Activated naive CD8-positive, alpha-beta T cell treated with anti-CD3 and anti-CD28 coated beads for 36 hours (primary cell): ENCODE measurements at places on chromosomes 1 and 21. TPM values are rescaled to one million over a fixed set of nuclear protein-coding genes. Genes with fewer than 3 reads are reported as not detected.

DNA sequence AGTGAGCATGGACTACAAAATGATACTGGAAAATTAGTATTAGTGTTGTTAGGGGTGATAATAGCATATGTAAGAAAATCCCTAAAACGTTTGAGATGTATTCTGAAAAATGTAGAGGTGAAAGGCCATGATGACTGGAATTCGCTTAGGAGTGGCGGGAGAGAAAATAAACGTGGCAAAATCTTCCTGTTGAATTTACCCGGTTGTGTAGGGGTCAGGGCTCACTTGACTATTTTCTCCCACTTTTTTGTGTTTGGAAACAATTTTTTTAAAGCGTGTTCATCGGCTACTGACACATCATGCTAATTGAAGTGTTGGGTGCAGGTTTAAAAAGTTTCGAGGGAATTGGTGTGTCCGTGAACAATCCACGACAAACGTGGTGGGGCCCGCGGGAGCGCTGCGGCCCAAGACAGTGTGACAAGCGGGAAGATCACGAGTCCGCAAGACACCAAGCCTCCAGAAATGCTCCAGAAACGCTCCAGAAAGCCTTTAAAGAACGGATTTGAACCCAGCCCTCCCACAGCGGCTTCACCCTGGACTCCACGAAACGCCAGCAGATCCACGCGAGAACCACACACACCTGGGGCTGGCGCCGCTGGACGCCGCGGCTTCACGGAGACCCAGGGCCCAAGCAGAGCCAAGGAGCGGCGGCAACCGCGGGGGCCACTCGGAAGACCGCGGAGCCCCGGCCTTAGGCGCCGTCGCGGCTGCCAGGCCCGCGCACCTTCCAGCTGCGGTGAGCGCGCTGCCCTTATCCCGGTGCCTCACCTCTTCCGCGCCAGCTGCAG lies 573 bp downstream of the PSMG1 start:
- DNase-seq: no peak
- H3K27ac ChIP-seq: peak overlapping the region; percentile 98
- no peaks in the 10 kb centered on the region for H3K27me3 ChIP-seq
- H3K4me1 ChIP-seq: peaks cover 54% of the 10 kb centered on the region

DNA sequence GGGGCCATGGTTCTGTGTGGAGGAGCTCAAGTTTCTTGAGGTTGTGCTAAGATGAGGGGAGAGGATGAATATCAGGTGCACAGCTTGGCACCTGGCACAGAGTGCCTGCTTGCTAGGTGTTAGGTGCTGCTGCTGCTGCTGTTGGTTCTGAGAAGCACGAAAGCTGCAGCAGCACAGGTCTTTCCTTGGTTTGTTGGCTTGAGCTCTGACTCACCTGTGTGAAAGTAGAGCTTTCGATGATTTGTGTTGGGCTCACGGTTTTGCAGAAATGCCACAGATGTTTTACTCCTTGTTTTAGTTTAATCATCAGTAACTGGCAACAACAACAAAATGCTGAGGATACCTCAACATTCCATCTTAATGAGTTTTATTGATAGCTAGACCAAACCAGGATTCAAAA lies 221.6 kb downstream of the BRINP2 start:
- DNase-seq: no peak
- H3K27me3 ChIP-seq: peaks cover 4% of the 10 kb centered on the region
- H3K27ac ChIP-seq: no peak overlapping the region

DNA sequence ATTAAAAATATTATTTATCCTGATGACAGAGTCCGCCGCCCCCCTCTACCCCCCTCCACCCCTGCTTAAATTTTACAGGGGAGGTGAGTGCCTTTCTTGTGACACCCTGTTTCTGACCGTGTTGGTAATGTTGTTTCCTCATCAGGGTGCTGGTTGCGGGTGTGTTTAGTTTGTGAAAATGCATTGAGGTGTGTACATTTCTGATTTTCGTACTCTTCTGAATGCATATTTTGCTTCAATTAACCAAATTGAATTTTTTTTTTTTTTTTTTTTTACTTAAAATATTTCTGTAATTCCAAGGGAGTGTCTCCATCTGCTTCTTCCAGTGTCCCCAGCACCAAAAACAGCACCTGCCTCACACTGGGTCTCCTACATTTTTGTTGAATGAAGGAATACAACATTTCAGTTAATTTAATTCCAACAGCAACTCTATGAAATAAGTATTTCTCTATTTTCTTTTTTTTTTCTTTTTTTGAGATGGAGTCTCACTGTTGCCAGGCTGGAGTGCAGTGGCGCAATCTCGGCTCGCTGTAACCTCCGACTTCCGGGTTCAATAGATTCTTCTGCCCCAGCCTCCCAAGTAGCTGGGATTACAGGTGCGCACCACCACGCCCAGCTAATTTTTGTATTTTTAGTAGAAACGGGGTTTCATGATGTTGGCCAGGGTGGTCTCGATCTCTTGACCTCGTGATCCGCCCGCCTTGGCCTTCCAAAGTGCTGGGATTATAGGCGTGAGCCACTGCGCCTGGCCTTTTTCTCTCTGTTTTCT lies 5.6 kb upstream of the SLC2A1 start:
- H3K27ac ChIP-seq: no peak overlapping the region
- no peaks in the 10 kb centered on the region for H3K27me3 ChIP-seq
- H3K36me3 ChIP-seq: no peaks in the 10 kb centered on the region
- DNase-seq: no peak

DNA sequence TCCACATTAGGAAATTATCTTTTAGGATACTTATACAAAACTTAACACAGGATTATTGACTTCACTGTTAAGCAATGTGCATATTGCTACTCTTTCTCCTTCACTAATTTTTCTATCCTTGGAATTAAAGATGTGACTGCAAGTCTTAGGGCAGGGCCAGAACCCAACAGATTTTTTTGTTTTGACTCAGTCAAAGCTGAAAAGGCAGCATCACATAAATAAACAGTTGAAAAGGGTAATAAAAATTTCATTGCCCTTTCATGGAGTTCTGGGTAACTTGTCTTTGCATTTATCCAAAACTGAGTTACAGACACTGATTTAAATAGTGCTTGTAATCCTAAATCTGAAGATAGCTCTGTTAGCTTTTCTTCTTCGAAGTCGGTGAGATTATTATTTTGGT lies 1.9 kb upstream of the TMEM35B start:
- H3K36me3 ChIP-seq: peaks cover 15% of the 10 kb centered on the region
- peaks cover 35% of the 10 kb centered on the region for H3K4me1 ChIP-seq
- no peak overlapping the region for H3K4me3 ChIP-seq
- H3K27ac ChIP-seq: no peak overlapping the region
- H3K27me3 ChIP-seq: no peaks in the 10 kb centered on the region

GRCh38 chr1:243855616-243856318 lies 5.7 kb upstream of the AKT3 start:
- no peak overlapping the region for H3K4me3 ChIP-seq
- DNase-seq: no peak
- H3K36me3 ChIP-seq: peaks cover 2% of the 10 kb centered on the region
- peaks cover 26% of the 10 kb centered on the region for H3K27me3 ChIP-seq
- no peak overlapping the region for H3K27ac ChIP-seq

The LRRC3 gene
- 1.9 TPM for total RNA-seq

DNA sequence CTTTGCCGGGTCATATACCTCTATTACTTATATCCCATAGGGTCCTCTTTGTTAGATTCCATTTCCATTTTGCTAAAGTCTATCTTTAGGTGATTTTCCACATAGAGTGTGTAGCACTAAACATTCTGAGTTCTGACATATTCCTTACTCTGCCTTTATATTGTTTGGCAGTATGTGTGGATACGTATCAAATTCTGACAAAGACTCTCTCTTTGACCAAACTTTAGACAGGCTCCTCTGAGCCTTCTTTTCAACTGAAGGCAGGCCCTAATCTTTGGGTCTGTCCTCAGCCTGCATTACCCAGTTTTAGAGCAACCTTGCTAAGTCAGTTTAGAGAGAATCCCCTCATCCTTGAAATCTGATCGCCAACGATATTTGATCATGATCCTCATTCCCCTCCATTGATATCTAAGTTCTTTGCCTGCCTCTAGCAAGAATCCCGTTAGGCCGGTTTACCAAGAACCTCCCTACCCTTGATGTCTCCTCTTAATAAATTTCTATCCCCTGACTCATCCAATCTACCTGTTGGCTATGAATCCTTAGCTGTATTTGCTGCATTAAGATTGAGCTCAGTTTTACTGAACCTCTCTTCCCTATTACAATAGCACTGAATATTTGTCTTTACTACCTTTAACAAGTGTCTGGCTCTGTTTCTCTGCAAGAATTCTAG lies 10.4 kb upstream of the PPT1 start:
- no peaks in the 10 kb centered on the region for H3K4me1 ChIP-seq
- H3K4me3 ChIP-seq: no peak overlapping the region
- peaks cover 6% of the 10 kb centered on the region for H3K36me3 ChIP-seq
- no peak overlapping the region for H3K27ac ChIP-seq
- peaks cover 19% of the 10 kb centered on the region for H3K27me3 ChIP-seq

DNA sequence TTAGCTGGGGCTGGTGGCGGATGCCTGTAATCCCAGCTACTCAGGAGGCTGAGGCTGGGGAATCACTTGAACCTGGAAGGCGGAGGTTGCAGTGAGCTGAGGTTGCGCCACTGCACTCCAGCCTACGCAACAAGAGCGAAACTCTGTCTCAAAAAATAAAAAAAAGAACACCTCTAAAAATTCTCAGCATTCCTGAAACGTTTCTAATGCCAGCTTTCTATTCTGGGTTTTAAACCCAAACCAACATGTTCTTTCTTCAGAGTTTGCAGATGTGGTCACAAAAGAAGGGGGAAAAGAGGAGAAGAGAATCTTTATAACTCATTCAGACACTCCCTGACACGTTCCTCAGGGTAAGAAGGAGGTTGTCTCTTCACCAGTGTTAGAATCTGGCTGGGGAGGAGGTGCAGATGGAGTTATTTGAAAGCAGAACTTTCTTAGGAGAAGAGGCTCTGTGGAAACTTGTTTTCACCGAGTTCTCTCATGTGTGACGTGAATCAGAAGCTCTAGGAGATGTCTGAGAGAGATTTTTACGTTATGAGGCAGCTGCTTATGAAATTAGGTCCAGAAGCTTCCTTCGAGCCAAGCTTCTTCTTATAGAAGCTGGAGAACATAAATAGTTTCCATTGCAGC lies 17.8 kb upstream of the CNR2 start:
- no peak overlapping the region for H3K27ac ChIP-seq
- no peak overlapping the region for H3K4me3 ChIP-seq
- H3K4me1 ChIP-seq: no peaks in the 10 kb centered on the region
- DNase-seq: no peak
- no peaks in the 10 kb centered on the region for H3K27me3 ChIP-seq
- H3K36me3 ChIP-seq: no peaks in the 10 kb centered on the region
